ENCODE measurements at places on chromosomes 3 and 15.

DNA sequence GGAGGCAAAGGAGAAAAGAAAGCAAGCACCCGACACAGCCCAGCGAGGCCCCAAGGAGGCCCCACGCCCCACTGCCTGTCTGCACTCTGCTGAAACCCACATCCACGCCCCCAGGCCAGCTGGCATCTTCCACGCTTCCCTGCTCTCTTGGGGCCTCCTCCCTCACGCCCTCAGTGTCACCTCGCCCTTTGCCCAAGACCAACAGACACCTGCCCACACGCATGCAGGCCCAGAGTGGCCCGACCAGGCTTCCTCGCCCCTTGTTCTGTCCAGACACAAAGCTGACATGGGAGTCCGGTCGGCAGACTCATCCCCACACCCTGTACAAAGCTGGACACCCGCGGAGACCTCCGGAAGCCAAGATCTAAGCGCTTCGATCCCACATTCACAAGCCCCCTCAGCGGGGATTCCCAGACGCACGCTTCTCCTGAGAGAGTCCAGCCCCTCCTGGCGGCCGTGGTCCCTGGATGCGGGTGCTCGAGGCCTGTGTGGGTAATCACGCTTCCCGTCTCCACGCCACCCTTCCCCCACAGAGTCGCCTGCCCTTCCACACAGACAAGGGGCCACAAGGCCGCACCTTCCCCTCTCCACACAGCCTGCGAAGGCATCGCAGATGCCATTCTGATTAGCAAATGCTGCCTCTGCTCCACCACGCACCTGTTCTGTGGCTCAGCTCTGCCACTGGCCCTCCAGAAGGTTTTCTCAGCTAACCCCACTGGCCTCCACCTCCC lies 176.6 kb downstream of the XXYLT1 start:
- DNase-seq, result no peak

- no peak for DNase-seq
Measured at GRCh38 chr15:91228890-91229289, 128.8 kb downstream of the SV2B start.

- no peak for DNase-seq
Measured at GRCh38 chr15:92586383-92586942, 69.1 kb downstream of the FAM174B start.

DNA sequence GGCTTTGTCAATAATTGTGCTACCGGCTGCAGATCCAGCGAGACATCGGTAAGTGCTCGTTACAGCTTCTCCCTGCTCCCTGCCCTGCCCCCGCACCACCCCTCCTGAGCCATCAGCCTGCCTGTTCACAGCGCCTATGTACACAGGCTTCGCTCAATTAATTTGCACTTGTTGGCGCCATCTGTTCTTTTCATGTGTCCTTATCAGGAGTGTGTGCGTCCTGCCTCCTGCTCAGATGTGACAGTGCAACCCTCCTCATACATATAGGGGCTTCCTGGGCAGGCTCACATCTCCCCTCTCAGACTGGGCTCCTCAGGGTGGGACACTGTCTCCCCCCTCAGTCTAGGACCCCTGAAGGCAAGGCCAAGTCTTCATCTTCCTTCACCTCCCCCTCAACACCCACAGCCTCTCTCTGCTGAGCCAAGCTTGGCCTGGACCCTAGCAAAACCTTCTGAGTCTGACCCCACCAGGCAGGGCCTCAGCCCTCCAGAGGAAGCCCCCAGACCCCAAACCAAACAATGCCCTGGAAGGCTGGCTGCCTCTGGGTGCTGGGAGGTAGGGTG lies 54.9 kb downstream of the CYP11A1 start:
- DNase-seq, result no peak

DNA sequence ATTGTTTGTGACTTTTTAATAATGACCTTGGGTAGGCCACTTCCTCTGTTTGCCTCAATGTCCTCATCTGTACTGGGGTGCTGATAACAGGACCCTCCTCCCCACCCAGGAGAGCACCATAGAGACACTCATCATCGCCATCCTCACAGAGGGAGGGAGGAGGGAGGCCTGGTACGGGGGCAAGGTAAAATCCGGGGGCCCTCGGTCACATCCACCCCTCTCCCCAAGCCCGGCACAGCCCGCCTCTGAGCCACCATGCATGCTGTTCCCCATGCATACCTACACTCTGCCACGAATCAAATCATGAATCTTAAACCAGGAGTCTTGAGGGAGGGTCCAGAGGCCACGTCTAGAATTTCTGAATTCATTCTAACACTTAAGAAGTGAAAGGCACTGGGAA lies 74.9 kb upstream of the IQSEC1 start:
- no peak for DNase-seq

DNA sequence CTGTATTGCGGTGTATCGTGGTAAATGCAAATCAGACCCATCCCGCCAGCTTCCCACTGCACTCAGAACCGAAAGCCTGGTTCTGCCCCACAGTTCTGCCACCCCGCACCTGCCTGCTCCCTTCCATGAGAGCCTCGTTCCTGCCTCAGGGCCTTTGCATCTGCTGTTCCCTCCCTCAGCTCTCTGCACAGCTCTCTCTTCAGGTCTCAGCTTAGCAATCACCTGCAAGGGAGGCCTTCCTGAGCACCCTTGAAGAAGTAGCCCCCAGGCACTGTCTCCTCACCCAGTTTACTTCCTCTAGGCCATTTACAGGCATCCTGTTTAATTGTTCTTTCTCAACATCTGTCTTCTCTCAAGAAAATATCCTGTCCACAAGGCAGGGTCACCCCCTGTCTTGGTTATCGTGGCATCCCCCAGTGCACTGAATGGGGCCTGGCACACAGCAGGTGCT lies 13.3 kb upstream of the IQSEC1 start:
- no peak for DNase-seq

GRCh38 chr3:7015683-7016440 lies 154.9 kb downstream of the GRM7 start:
- no peak for DNase-seq

DNA sequence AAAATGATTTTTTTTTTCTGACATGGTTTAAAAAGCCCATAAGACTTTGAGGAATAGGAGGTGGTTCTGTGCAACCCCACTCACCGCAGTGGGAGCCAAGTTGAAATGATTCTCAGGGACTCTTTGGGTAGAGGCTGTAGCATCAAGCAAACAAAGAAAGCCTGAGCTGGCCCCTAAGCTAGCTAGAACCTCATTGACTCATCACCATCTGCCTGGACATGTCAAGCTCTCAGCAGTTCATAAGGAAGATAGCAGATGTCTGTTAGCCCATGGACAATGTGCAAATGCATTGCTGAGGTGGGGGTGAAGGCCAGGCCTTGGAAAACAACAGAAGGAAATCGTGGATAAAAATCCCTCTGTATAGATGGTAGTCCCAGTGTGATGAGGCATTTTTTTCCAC lies 234.8 kb downstream of the NR2F2 start:
- no peak for DNase-seq

DNA sequence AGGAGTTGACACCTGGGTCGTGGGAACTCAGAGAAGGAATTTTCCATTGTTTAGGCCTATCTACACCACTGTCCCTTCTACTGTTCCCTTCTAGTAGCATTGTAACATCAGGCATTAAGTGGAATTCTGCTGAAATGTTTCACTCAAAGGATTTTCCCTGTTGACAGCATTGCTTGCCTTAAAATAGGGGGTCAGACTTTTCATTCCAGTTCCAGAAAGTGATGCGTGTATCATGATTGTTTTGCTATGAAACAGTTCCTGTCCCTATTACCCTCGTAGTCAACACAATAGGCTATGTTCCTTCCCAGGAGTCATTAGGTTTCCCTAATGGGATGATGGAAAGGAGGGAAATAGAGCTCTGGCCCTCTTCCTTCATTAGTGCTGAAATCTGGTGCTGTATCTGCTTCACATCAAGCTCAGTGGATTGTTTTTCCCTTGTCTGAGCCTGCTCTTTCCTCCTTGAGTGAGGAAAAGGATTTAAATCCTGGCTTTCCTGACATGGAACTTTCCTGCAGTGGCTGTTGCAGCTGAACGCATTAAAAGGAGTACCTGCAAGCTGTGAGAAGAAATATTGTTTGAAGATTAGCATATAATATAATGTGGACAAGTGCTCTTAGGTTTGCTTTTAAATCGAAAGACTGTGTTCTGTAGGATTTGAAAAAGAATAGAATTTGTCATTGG lies 195.9 kb downstream of the KLHL25 start:
- DNase-seq, result no peak

All from keratinocyte (primary cell).